ENCODE measurements at places on chromosomes 11 and 22.

DNA sequence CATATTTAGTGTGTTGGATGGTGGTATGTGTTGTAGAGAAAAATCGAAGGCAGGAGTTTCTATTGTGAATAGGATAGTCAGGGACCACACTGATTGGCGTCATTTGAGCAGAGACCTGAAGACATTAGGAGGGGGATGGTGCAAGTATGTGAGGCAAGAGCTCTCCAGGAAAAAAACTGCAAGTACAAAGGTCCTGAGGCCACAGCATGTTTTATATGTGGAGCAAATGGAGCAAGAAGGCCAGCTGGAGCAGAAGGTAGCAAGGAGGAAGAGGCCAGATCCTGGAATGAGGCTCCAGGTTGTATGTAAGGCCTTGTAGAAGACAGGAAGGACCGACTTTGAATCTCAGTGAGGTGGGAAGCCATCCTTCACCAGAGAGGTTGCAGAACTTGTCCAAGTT, 14.2 kb upstream of the MICALL1 start:
- DNase-seq = no peak

- no peak for DNase-seq
Observed at GRCh38 chr11:130404727-130405126, 23.7 kb downstream of the ADAMTS8 start.

DNA sequence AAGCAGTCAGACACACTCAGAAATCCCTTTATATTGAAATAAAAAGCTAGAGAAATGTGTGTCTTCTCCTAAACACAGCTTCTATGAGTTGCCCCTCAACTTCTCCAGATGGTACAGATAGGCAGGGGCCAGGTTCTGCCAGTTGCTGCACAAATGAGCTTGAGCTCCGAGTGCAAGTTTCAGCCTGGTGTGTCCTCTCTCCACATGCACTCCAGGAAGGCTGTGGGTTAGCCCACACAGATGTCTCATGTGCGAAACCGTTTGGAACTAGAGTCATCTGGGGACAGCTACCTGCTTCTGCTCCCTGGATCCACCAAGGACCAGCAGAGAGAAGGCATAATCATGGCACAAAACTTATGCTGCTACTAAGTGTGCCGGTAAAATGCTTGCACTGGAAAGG, 812.6 kb downstream of the OPCML start:
- peak; percentile 25 for DNase-seq

- DNase-seq = no peak
Observed at GRCh38 chr11:33651555-33651954, 49.1 kb downstream of the C11orf91 start.

DNA sequence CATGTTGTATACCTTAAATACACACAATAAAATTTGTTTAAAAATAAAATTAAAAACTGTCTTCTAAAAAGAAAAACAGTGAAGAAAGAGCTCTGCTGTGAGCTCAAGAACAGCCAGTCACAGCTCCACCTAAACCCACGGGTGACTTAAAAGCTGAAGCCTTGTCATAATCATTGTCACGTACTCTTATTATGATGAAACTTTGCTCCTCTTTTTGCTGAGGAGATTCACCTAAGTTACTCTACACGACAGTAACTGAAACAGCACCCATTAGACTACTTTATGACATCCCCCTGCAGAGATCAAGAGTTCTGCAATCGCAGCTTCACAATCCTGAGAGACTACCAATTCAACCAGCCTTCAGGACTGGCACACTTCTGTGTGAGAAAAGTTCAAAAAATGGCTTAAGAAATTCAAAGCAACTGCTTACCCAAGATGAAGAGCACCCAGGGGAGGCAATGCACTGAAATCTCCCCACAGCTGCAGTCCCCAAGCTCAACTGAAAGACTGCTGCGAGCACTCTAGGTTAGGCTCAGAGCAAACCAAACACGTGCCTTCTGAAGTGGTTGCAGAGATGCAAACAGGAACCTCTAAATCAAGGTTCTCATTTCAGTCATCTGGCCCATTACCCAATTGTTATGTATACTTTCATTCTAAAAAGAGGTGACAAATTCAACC, at the start of gene JAML:
JAML (minus strand) TSS at position 501 of the 678 bp plus-strand sequence. CDS start 10,145 bp downstream, outside the sequence.
- DNase-seq = peak; percentile 87

GRCh38 chr11:74620531-74620930, 28.1 kb downstream of the POLD3 start:
- no peak for DNase-seq

GRCh38 chr11:77503006-77503405, 29.1 kb upstream of the PAK1 start:
- no peak for DNase-seq

DNA sequence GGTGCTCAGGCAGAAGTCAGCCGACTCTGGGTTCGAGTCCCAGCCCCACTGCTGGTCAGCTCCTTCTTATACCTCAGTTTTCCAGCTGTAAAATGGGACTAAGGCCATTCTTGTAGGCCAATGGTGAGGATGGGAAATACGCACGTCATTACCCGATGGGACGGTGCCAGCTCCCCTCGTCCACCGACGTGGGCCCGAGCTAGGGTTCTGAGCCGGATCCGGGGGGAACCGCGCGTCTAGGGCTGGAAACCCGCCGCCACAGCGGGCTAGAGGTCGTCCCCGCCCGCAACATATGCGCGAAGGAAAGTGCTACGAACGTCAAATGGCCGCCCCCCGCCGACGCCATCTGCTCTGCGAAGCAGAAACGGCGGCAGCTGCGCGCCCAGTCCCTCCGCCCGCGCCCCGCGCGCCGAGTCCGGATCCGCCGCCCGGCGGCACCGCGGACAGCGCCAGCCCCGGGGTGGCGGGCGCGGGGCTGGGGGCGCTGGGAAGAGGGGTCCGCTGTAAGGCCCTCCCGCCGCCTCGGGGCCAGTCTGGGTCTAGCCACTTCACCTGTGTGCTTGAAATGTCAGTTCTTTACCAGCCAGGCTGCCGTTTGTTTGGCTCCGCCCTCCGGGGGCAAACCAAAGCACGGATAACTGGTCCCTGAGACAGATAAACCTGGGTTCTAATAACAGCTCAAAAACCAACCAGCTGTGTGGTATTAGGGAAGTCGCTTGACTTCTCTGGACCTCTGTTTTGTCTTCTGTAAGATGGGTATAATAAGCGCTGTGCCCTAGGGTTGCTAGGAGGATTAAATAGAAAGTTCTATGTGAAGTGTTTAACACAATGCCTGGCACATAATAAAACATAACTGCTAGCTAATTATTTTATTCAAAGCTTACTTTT, 103.5 kb upstream of the RCN1 start:
- DNase-seq = no peak

DNA sequence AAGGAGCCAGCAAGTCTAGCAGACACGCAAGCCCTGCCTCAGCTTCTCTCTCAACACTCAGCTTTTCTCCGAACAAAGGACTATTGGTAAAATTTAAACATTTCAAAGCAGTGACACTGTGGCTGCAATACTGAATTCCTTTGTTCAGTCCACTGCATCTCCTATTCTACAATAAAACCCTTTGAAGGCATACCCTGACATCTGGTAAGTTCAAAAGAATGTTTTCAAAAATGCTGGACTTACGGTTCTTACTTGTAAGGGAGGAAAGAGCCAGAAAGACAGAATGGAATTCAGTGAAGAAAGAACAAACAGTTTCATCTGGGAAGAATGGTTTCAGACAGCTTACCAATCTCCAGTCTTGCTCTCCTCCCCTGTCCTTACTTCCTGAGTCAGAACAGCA, 12.7 kb upstream of the OR8K1 start:
- DNase-seq = no peak

DNA sequence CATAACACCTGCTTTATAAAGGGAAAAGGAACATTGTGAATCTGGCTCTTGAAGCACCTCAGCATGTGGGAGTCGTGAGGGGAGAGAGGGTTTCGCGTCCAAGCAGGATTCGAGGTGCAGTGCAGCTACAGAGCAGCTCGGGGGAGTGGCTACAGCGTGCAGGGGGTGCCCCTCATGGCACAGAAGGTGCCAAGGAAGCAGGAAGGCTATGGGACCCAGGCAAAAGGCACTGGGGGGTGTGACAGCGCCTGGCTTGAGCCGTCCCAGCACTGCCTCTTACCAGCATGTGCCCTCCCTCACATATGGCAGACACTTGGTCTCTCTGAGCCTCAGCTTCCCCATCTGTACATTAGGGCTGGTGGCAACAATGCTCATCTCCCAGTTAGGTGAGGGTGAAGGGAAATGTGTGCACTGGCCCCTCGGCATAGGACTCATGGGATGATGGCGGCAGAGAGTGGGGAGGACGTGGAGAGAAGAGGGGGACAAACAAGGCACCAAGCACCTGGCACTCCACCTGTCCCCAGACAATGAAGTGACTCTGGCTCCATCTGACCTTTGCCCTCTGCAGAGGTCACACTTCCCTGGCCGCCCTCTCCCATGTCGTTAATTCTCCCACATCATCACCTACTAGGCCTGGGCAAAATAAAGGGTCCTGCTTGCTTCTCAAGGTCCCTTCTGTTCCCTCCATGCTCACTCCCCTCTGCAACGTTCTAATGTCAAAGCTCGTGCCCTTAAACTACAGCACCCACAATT, 10.4 kb downstream of the TNKS1BP1 start:
- no peak for DNase-seq

GRCh38 chr11:62863687-62864335, 16.9 kb upstream of the SLC3A2 start:
- no peak for DNase-seq
